ENCODE measurements at places on chromosomes 1 and 21. TPM values are rescaled to one million over a fixed set of nuclear protein-coding genes. Genes with fewer than 3 reads are reported as not detected.
A peak's percentile ranks its signal among the peaks of the same experiment; 100 is the strongest.

The SMIM12 gene
- total RNA-seq = 68.2 TPM

DNA sequence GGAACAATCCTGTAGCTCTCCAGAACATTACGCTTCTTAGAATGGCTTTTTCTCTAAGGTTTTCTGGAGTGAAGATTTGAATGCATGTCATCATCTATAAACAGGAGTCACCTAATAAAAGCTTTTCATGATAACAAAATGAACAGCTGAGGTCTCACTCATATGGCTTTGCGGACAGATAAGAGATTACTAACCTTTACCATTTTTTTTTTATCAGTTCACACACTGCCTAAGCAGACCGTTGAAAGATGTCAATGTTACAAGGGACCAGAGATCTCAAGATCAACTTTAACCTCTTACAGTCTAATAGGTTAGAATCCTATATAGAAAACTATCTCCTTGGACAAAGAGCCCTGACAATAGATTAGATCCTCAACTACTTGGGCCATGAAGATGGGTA, 41.4 kb downstream of the SCMH1 start:
- no peak for DNase-seq

DNA sequence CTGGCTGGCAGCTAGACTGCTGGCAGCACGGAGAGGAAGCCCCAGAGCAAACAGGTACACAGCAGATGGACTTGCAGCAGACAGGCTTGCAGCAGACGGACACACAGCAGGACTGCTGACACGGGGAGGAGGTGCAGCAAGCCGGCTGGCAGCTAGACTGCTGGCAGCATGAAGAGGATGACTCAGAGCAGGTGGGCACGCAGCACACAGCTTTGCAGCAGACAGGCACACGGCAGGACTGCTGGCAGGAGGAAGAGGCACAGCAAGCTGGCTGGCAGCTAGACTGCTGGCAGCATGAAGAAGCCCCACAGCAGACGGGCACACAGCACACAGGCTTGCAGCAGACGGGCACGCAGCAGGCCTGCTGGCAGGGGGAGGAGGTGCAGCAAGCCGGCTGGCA, 498 bp downstream of the KRTAP10-2 start:
- DNase-seq = no peak

GRCh38 chr1:28482138-28482537, 23.7 kb upstream of the RCC1 start:
- no peak for DNase-seq

The PPFIA4 gene
- total RNA-seq = 16.3 TPM

- no peak for DNase-seq
Measured at GRCh38 chr21:21051109-21052055, 53.2 kb downstream of the NCAM2 start.

The ACP6 gene
- 11.8 TPM for total RNA-seq

DNA sequence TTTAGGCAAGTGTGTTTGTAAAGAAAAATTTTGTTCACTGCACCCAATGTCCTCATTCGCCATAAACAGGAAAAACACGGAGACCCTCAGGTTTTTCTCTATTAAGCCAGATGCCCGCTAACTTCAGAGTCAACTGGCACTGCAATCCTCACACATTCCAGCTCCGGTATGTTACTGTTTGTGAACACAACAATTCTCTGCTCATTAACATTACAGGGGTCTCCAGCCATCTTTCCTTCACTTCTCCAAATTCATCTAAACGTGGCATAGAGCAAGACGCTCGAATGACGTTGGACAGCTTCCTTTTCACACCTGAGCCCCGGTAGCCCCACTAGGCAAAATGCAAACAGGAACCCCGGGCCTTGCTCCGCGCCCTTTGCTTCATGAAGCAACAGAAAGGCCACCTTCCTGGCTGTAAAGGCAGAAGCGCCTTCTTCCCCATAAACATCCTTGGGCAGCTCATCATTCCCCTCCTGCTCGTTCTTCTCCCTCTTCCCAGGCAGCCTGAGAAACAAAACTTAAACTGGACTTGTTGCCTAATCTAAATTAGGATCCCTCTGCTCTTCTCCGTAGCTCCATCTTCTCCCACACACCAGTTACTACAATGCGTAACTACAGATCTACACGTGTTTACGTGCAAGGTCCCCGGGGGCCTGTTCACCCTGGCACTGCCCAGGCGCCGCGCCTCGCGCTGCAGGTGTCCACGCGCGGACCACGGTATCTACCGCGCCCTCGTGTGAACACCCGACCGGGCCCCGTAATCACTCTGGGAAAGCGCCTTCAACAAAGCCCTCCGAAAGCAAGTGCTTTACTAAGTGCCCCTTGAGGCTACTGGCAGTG, 1.2 kb downstream of the LBR start:
- peak; percentile 49 for DNase-seq

DNA sequence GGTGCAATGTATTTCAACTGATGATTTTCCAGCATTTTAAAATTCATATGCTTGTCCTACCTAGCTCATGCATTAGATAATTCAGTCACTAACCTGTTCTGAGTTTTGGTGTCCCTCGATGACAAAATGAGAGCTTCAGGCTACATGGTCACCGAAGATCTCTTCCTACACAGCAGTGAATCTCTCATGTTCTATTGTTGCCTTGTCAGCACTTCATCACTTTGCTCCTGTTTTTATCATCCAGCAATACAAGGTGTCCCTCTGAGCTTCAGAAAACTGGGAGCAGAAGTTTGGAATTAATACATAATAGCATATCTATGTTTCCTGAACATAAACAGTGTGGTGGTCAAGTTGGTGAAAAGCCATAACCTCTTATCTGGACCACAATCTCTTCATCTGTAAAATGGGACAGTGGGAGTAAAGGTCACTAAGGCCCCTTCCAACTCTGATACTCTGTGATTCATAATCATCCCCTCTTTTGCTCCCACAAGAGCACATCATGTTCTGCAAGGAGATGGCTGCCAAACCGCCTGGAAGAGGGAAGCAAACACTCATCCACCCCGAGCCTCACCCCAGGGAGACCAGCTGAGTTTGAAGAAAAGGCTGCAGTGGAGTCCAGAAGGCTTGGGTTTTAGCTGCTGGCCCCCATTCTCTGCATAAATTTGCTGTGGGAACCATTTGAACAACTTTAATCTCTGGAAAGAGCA, 137.9 kb upstream of the F3 start:
- DNase-seq = peak; percentile 64

DNA sequence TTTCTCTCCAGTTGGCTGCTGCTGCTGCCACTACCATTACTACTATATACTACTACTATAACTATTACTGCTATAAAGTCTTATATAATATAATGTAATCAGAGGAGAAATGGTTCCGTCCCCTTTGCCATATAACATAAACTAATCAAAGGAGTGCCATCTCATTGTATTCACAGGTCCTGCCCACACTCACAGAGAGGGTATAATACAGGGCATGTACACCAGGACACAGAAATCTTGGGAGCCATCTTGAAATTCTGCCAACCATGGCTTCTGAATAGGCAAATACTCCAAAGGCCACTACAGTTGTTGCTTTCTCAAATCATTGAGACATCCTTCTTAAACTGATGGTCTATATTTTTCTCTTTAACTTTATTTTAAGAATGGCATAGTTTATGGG, 6.9 kb upstream of the ZRANB2 start:
- DNase-seq = no peak

- DNase-seq = no peak
Measured at GRCh38 chr1:226148121-226148648, 38.4 kb downstream of the ACBD3 start.

DNA sequence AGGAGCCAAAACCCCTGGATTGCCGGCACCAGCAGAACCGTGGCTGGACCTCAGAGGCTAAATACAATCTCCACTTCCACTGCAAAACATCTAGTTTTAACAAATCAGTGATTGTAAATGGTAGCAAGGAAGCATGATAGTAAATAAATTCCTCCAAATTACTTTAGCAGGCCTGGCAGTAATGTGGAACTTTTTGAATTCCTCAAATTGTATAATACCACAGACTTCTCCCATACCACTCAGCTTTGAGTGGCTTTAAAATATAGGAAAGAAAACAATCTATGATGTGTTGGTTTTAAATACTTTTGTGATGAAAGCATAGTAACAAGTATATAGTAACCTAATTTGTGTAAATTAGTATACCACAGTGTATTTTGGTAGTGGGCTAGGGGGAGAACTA, 34.1 kb downstream of the NIBAN1 start:
- no peak for DNase-seq

GRCh38 chr1:230145953-230146476, 79.0 kb downstream of the GALNT2 start:
- no peak for DNase-seq

GRCh38 chr1:16352842-16353535, 709 bp upstream of the FBXO42 start:
- no peak for DNase-seq

The COL16A1 gene
- total RNA-seq = 19.8 TPM

The NBPF4 gene
- total RNA-seq = not detected

DNA sequence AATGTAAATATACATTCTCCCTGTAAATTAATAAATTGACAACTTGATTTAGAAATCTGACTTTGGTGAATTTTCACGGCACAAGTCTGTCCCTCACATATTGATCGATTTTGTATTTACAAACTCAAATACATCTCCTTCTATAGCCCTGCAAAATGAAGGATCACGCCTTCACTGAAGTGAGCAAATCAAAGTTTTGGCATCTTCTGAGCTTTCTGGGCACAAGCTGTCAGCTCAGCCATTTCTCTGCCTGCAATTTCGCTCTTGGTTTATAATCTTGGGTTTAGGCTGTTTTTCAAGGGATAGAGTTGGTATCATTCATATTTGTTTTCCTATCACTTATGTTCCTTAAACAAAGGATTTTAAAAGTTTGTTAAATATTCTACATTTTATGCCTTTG, 25.8 kb downstream of the ANP32E start:
- no peak for DNase-seq

- no peak for DNase-seq
Measured at GRCh38 chr1:16971341-16972188, 8.9 kb downstream of the MFAP2 start.

GRCh38 chr21:31553926-31554325, 105.6 kb upstream of the SOD1 start:
- no peak for DNase-seq

The MPL gene
- total RNA-seq = 0.44 TPM

The S100A5 gene
- not detected for total RNA-seq

The LMX1A gene
- 0.09 TPM for total RNA-seq

DNA sequence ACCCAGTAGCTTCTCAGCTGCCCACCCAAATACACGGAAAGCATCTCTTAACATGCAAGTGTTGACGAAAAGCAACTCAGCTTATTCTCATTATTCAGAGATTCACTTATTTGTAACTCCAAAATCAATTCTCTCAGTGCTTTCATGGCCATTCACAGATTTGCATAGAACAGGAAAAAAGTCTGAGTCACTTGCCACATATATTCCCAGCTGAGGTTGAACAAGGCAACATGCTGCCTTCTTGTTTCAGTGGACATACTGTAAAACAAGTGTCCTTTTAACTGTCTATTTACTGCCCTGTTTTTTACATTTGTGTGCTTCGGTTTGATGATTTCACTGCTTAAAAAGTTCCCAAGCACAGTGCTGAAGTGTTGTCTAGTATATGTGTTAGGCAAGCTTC, 273.0 kb downstream of the LTN1 start:
- DNase-seq = no peak

Data from left cardiac atrium (tissue), 4 donors.